T-helper 2 cell (primary cell): ENCODE measurements at places on chromosomes 6 and 20.

DNA sequence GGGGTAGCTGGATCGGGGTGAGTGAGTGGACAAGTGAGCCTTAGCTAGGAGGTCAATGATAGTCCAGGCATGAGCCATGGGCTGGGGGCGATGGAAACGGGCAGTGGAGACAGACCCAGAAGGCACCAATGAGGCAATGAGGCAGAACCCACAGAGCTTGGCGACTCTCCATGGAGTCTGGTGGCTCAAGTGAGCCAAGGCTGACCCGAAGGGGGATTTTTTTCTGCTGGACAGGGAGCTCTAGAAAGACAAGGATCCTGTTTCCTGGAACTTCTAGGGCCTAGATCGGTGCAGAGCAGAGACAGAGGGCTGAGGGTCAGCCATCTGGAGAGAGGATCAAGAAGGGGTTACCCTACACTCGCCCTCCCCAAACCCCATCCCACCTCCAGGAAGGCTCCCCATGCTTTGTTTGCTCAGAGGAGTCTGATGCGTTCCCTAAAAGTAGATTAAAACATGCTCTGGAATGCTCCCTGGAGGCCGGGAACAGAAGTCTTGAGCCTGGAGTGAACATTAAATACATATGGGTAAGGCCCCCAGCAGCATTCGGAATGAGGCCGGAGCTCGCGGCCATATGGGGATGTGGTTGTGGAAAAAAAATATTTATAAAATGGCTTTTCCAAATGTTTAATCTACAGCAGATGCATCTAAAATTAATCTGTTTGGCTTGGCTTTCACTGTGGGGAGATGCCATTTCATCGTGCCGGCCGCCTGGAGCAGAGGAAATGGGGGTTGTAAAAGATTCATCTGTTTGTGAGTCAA lies 237.8 kb upstream of the PMEPA1 start:
- DNase-seq, result no peak

DNA sequence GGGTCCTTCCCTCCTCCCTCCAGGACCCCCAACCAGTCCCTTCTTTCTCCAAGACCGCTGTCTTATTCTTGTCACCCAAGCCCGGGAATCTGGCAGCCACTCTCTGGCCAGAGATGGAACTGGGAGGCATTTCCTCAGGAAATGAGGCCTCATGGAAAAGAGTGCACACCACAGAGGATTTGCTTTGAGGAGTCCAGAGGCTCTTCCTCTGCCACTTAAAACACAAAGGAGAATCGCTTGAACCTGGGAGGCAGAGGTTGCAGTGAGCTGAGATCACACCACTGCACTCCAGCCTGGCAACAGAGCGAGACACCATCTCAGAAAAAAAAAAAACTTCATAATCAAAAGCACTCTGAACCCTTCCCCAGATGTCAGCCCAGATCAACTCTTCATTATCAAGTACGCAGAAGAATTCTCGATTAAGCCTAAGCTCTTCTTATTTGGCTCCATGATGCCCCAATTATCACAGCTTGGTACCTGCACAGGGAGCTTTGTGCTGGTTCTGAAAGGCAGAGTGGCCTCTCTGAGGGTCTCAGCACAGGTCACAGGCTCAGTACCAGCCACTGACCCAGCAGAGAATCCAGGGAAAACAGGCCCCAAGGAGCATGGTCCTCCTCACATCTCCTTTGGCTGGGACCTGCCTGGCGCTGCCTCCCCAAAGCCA lies 82.9 kb upstream of the MAFB start:
- DNase-seq, result no peak

DNA sequence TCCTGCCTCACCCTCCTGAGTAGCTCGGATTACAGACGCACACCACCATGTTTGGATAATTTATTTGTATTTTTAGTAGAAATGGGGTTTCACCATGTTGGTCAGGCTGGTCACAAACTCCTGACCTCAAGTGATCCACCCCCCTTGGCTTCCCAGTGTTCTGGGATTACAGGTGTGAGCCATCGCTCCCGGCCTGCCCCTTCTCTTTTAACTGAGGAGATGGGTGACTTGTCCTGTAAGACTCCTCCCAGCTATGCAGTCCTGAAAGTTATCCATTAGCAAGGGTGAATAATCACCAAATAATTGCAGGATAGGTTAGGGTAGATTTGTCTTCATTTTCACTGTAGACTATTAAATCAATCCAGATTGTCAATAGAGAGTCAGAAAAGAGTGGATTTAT lies 40.5 kb upstream of the JARID2 start:
- no peak for DNase-seq

- DNase-seq, result no peak
Measured at GRCh38 chr20:2708073-2708415, 15.5 kb downstream of the EBF4 start.

DNA sequence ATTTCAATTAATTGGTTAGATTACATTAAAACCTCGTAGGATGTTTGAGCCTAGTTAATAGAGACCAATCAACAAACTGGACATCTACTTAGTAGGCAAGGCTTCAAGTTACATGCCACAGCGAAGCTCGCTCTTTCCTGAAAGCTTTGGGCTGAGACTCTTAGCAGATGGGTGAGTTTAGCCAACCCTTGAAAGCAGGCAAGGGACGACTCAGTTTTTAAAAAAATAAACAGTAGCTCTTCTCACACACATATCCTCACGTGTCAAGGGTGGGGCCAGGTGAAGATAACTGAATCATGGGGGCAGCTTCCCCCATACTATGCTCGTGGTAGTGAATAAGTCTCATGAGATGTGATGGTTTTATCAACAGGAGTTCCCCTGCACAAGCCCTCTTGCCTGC lies 775 bp downstream of the MTFR2 start:
- no peak for DNase-seq
